Activated CD8-positive, alpha-beta T cell treated with anti-CD3 and anti-CD28 coated beads for 36 hours (primary cell): ENCODE measurements at places on chromosomes 5 and 9. TPM values are rescaled to one million over a fixed set of nuclear protein-coding genes. Genes with fewer than 3 reads are reported as not detected.

MARCOL gene
- total RNA-seq = not detected

TRIM36 gene
- 0.72 TPM for total RNA-seq

COL15A1 gene
- 0.07 TPM for total RNA-seq

CAMLG gene
- total RNA-seq = 35.9 TPM

LSM11 gene
- total RNA-seq = 7.0 TPM

GNA14 gene
- total RNA-seq = not detected

SHISAL2B gene
- not detected for total RNA-seq

FSD1L gene
- 1.3 TPM for total RNA-seq

CCL19 gene
- not detected for total RNA-seq
